RPMI8226 (cell line): ENCODE measurements at places on chromosomes 6 and 20.

GRCh38 chr20:63242736-63243135 lies 7.0 kb downstream of the BIRC7 start:
- DNase-seq = no peak

DNA sequence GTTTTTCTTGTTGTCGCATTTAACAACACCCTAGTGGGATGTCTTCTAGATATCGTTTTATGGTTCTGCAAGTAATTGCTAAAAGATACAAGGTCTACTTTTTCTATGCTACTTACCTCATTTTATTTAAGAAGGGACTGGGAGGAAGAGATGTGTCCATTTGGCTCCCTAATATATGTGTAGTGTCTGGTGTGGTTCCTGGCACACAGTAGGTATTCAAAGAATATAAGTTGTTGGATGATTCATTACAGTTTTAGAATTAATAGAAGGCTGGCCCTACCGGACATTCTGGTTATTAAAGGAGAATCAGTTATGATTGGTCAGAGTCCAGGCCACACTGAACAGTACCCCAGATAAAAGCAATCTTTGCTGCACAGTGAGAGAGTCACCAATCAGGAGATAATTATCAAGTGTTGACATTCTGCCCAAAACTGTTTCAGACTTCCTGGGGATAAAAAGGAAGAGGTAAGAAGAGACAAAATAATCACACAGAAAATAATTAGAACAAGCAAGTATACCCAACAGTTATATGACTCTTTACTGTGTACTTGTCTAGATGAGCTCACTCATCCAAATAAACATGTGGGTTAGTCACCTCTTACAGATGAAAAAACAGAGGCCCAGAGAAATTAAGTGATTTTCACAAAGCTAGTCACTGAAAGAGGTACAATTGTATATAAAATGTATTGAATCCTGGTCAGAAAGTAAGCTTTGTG lies 7.0 kb downstream of the TMEM244 start:
- DNase-seq = no peak

- no peak for DNase-seq
Measured at GRCh38 chr6:41939848-41940758, 1.5 kb downstream of the CCND3 start.

DNA sequence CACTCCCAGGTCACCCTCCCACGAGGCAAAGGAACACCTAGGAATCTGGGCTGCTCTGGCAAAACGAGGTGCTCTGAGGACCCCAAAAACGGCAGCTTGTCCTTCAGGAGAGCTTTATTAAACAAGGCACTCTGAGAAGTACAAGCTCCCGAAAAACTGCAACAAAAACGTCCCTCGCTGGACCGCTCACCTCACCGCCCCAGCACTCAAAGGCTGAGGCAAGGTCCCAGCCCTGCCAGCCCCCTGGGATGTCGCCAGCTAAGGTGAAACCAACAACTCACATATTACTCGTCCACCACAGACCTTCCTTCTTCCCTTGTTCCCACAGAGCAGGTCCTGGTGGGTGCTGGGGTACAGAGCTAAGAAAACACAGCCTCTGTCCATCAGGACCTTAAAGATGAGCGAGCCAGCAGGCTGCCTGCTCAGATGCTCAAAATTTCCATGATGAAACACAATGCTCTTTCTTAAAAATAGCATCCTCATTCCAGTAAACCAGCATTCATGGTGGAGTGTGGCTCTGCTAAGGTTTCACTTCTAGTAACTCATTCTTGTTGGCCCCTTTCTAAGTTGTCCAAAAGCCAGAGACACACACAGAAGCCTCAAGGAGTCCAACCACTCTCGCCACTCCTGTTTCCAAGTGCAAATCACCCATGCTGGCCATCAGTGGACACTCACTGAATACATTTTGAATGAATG lies 35.9 kb downstream of the ATP9A start:
- no peak for DNase-seq

- DNase-seq = no peak
Measured at GRCh38 chr6:82095091-82095490, 152.5 kb downstream of the IBTK start.

- DNase-seq = no peak
Measured at GRCh38 chr20:58664883-58665282, 13.8 kb downstream of the STX16 start.

DNA sequence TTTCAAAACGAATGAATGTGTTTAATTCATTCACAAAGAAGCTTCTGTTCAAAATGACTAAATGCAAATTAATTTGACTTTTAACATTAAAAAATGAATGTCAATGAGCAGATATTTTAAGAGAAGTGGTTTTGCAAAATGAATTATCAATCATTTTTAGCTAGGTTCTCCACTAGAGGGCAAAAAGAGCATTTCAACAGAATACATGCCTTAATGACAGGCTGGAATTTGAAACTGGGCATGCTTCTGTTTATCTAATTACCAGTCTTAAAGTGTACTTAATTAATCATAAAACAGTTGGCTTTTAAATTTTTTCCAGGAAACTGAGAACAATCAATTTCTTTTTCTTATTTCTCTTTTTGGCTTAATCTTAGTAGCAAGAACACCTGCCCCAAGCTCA lies 63.8 kb upstream of the TINAG start:
- DNase-seq = peak; percentile 8

DNA sequence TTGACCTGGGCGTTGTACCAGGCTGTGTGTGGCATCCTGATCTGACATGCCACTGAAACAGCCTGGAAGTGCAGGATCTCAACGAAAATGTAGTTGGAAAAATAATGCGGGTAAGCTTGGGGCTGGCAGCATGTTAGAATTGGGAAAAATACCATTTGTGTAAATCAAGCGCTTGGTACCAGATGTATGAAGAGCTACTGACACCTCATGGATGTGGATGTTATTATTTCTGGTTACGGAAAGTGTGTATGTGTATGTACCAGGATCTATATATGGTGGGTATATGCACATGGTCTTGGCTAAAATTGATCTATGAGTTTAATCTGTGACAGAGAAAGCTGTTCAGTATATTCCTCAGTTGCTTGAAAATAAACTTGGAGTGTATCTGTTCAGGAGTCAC lies 22.7 kb downstream of the HIVEP1 start:
- DNase-seq = no peak

- DNase-seq = no peak
Measured at GRCh38 chr6:157548635-157549467, 167.9 kb downstream of the ZDHHC14 start.

GRCh38 chr20:1861347-1861976 lies 33.7 kb upstream of the SIRPA start:
- no peak for DNase-seq

DNA sequence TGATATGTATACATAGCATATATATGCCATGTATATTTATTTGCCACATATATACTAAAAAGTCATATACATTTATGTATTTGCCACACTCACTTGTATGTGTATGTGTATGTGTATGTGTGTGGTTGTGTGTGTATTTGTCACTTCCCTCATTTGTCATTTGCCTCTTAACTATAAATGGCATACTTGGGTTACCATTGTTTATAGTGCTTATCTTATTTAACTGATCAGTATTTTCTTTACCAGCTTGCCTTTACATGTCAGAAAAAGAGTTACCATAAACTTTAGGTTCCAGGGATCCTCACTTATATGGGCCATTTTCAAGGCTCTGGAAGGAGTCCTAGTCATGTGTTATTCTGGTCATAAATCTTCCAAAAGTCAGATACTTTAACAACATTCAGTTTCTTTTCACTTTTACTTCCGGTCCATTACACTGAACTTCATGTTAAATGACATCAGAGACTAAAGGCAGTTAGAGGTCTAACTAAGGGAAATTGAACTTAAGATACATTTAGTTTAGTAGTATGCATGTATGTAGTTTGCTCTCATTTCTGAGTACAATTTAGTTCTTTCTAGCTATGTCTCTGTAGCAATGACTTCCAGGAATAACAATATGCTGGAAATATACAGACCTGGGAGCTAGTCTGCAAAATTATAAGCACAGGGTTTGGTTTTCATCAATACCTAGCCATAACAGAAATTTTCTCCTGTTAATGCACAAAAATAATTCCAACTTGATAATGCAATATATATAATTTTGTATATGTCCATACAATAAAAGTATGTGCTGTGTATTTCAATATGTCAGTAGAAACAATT lies 33.7 kb upstream of the HIVEP1 start:
- DNase-seq = no peak

GRCh38 chr20:47921408-47921807 lies 136.1 kb upstream of the SULF2 start:
- no peak for DNase-seq

DNA sequence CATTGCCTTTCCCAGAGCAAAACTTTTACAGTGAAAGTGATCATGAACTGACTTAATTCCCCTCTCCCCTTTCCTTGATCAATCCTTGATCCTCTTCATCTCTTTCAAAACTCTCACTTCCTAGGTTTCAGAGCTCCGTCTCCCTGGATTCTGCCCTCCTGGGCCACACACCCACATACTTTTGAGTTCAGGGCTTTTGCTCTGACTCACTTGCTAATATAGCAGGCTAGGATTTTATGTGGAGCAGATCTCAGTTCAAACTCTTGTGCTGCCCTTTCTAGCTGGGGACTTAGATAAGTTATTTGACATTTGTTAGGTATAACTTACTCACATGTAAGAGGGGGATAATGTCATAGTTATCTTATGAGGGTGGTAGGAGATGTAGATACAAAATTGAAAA lies 109.1 kb upstream of the MLIP start:
- DNase-seq = no peak

- DNase-seq = peak; percentile 87
Measured at GRCh38 chr6:33897189-33897780, 93.5 kb upstream of the MLN start.

DNA sequence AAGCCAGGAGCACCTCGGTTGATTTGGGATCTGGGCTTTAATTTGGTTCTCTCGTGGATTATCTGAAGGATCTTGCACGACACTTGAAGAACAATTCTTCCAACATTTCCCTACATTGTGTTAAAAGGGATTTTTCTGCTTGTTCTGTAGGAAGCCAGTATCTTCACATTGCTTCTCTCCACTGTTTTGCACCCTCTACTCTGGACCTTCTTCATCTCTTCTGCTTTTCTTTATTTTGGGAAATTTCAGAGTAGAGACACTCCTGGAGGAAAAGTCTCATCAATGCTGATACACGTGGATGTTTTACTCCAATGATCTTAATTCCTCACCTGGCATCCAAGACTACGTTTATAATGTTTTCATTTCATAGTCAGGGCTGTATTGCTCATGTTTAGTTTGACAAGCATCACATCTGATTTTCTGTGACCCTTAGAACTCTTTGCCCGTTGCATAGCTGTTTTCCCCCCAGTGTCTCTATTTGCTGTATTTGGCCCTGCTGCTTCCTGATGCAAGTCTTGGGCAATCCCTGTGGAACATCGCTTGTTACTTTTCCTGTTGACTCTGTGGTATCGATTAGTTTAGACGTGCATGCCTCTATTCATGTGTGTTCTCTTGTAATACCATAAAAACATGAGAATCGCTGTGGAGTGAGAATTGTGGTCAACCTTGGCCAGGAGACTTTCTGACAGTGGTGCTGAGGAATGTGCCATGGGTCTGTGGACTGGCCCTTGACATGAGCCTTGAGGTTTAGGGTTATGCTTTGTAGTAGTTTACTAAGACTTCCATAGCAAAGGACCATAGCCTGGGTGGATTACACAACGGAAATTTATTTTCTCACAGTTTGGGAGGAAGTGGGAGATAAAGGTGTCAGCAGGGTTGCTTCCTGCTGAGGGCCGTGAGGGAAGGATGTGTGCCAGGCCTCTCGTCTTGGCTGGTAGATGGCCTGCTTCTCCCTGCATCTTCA lies 12.5 kb downstream of the PLCB1 start:
- DNase-seq = no peak

DNA sequence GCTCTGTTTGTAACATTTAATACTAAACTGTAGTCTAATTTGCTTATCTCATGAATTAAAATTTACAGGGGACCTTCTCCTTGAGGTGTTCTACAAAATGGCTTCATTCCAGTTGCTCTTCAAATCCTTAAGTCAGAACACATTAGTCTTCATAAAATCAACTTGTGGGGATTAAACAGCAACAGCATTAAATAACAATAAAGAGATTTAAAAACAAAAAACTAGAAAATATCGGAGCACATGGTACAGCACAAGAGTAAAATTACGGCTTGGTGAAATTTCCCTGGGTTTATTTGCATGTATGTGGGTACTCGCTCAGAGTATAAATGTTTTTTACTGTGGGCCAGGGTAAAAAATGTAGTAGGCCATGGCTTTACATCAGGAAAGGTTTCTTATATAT lies 12.0 kb downstream of the RRAGD start:
- no peak for DNase-seq

DNA sequence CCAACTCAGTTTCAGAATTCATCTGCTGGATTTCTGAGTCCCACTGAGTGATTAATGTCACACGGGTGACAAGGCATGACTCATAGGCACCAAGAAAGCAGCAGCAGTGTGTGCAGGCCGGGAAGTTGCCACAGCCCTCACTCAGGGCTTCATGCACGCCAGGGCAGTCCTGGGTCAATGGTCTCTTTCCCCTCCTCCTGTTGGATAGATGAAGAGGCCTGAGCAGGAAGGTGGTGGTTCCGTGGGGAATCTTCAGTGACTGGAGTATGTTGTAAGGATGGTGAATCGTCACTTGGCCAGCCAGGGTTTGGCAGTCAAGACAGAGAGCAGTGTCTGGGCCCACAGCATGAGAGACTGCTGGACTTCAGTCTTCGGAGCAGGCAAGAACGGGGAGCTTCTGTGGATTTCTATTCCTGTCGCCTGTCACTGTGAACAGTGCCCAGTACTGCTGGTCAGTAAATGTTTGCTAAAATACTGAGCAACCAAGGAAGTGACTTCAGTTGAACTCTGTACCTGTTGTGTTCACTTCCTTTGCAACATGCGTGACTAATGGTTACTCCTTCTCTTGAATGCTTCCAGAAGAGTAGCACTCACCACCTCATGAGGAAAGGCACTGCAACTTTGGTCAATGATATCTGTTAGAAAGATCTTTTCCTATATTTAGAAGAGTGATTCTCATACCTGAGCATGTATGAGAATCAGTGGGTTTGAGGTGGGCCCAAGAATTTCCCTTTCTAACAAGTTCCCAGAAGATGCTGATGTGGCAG lies 62.0 kb upstream of the CD93 start:
- peak; percentile 34 for DNase-seq

GRCh38 chr6:132749111-132749510 lies 8.6 kb downstream of the VNN2 start:
- DNase-seq = no peak

DNA sequence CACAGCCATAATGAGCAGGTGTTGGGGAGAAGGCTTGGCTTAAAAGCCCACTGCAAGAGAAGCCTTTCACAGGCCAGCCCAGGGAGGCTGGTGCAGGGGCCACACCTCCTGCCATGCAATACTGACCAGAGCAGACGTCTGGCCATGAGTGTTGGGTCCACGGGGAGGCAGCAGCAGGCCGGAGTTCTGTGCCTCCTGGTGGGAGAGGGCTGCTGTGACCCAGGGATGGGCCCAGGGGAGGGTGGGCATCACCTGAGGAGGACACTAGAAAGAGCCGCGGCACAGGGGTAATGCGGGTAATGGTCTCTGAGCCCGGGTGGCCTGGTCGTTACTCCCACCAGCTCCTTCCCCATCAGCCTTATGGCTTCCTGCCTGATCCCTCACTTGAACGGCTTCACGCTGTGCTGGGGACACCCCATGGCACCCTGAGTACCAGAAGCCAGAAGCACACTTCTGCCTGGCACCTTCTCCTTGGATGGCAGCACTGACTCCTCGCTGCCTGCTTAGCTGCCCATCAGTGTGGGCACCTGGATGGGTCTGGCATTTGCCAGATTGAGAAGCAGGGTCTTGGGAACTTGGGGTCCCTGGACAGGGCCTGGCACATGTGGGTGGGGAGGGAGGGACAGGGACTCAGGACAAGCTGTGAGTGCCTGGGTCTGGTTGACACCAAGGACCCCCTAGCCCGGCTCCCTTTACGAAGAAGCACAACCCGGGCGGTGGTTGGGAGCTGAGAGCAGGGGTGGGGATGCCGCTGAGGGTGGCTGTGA lies 108.8 kb downstream of the ASXL1 start:
- no peak for DNase-seq
